Glomerular endothelial cell (primary cell): ENCODE measurements at places on chromosomes 11 and 22. TPM values are rescaled to one million over a fixed set of nuclear protein-coding genes. Genes with fewer than 3 reads are reported as not detected.

NPTXR gene
- total RNA-seq, result 1.1 and 3.7 TPM in 2 replicates

MEI1 gene
- total RNA-seq, result 0.34 and 0.64 TPM in 2 replicates

ZNF215 gene
- 1.5 and 3.7 TPM in 2 replicates for total RNA-seq

BCO2 gene
- 1.3 and 1.9 TPM in 2 replicates for total RNA-seq

PHRF1 gene
- total RNA-seq, result 22.4 and 46.5 TPM in 2 replicates

OR52I1 gene
- total RNA-seq, result not detected in 2 replicates

DRD2 gene
- total RNA-seq, result not detected in 2 replicates

A4GALT gene
- 19.1 and 22.0 TPM in 2 replicates for total RNA-seq

ALDH3B1 gene
- 2.2 and 2.9 TPM in 2 replicates for total RNA-seq

CDKN1C gene
- 8.1 and 10.1 TPM in 2 replicates for total RNA-seq

MADD gene
- total RNA-seq, result 28.1 and 39.7 TPM in 2 replicates

BSCL2 gene
- total RNA-seq, result 34.8 and 36.4 TPM in 2 replicates

GAS2L1 gene
- total RNA-seq, result 43.1 and 47.0 TPM in 2 replicates

PRODH gene
- 1.0 TPM in 1 of 2 replicates, not detected in the other for total RNA-seq

FHIP1B gene
- total RNA-seq, result 16.1 and 22.9 TPM in 2 replicates

PYGM gene
- not detected in 2 replicates for total RNA-seq

OR2AG2 gene
- total RNA-seq, result 0.15 and 0.18 TPM in 2 replicates

HSPB2 gene
- total RNA-seq, result 0.10 TPM in 1 of 2 replicates, not detected in the other

DKK3 gene
- total RNA-seq, result 1,099 and 1,400 TPM in 2 replicates

CYB5R2 gene
- total RNA-seq, result 2.4 and 3.2 TPM in 2 replicates

ACRV1 gene
- not detected in 2 replicates for total RNA-seq

KDM4E gene
- total RNA-seq, result not detected in 2 replicates

GTF2H1 gene
- total RNA-seq, result 36.9 and 42.2 TPM in 2 replicates

YPEL4 gene
- total RNA-seq, result 0.24 and 0.41 TPM in 2 replicates

APLNR gene
- total RNA-seq, result 0.10 and 0.76 TPM in 2 replicates

XPNPEP3 gene
- total RNA-seq, result 12.6 and 17.9 TPM in 2 replicates

KCTD14 gene
- total RNA-seq, result 0.58 and 2.0 TPM in 2 replicates

DEUP1 gene
- total RNA-seq, result not detected in 2 replicates

ACTN3 gene
- total RNA-seq, result not detected in 2 replicates

C11orf91 gene
- 2.0 TPM in 1 of 2 replicates, not detected in the other for total RNA-seq

MLC1 gene
- total RNA-seq, result not detected in 2 replicates

YWHAH gene
- 143 and 188 TPM in 2 replicates for total RNA-seq

OR52E8 gene
- total RNA-seq, result not detected in 2 replicates

KIAA1671 gene
- 60.3 and 91.0 TPM in 2 replicates for total RNA-seq

CASP1 gene
- 32.0 and 40.8 TPM in 2 replicates for total RNA-seq

TSPAN32 gene
- not detected in 2 replicates for total RNA-seq

SMC1B gene
- not detected in 2 replicates for total RNA-seq

PRR33 gene
- not detected in 2 replicates for total RNA-seq
